ENCODE measurements at places on chromosomes 6 and 20. TPM values are rescaled to one million over a fixed set of nuclear protein-coding genes. Genes with fewer than 3 reads are reported as not detected.

Gene DPPA5
- total RNA-seq: not detected

Gene PTGIS
- 125 TPM for total RNA-seq

Gene IP6K3
- 5.5 TPM for total RNA-seq

Gene TMEM74B
- total RNA-seq: not detected

Gene DNMT3B
- total RNA-seq: 5.0 TPM

Gene TCEA2
- total RNA-seq: 21.5 TPM

Measured in uterus (tissue), 4 donors.